ENCODE measurements at places on chromosomes 16 and 17.

GRCh38 chr17:77476931-77477805 is 336.4 kb downstream of the SEC14L1 start:
- DNase-seq, result no peak

GRCh38 chr16:1182316-1182671 is 29.4 kb downstream of the CACNA1H start:
- DNase-seq, result no peak

DNA sequence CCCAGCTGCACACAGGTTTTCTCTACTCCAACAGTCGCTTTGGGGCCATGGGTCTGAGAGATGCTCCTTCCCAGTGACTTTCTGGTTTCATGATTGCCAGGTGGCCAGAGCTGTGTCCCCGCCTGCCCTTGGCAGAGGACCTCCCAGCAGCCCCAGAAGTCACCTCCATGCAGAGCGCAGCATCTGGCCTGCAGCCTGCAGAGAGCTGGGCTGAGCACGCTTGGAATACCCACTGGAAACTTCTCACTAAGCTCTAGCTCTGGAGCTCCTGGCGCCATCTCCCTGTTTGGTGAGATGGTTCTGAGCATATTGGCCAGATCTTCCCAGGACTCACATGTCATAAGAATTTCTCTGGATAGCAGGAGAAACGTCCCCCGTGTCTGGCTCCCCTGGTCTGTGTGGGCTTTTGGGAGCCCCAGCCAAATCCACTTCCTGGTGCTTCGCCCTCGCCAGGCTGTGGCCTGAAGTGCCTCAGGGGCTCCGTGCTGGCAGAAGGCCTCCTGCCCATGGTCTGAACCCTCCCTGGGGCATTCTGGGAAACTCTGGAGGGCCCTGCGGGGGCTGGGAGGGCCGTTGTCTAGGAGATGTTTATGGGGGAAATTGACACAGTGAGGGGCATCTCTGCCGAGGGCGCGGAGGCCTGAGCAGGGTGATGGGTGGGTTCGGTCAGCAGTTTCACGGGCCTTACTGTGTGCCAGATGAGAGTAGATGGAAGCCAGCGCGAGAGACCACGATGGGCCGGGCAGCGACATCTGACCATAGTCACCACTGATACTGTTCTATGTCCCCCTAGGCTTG is 73.2 kb upstream of the CIBAR2 start:
- no peak for DNase-seq

DNA sequence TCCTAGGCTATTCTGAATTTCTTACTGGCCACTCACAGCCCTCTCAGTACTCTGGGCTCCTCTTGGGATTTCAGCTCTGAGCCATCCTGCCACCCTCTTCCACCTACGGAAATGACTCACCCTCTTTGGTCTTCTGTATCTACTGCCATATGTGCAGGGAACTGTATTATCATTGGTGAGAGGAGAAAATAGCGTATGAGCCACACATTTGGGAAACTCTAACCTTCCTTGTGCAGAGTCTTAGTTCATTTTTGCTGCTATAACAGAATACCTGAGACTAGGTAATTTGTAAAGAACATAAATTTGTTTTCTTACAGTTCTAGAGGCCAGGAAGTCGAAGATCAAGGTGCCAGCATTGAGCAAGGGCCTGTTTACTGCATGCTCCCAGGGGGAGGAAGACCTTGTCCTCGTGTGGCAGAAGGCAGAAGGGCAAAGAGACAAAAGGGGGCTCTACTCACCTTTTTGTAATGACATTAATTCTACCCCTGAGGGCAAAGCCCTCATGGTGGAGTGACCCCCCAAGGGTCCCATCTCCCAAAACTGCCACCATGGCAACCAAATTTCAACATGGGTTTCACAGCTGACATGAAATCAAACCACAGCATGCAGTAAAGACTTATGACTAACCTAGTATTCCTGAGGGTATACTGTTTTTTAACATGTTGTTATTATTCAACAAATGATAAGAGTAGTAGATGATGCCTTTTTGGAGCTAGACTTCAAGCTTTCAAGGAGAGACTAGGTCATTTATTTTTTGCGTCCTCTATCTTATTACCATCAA is 191.8 kb downstream of the PRKCA start:
- DNase-seq, result no peak

DNA sequence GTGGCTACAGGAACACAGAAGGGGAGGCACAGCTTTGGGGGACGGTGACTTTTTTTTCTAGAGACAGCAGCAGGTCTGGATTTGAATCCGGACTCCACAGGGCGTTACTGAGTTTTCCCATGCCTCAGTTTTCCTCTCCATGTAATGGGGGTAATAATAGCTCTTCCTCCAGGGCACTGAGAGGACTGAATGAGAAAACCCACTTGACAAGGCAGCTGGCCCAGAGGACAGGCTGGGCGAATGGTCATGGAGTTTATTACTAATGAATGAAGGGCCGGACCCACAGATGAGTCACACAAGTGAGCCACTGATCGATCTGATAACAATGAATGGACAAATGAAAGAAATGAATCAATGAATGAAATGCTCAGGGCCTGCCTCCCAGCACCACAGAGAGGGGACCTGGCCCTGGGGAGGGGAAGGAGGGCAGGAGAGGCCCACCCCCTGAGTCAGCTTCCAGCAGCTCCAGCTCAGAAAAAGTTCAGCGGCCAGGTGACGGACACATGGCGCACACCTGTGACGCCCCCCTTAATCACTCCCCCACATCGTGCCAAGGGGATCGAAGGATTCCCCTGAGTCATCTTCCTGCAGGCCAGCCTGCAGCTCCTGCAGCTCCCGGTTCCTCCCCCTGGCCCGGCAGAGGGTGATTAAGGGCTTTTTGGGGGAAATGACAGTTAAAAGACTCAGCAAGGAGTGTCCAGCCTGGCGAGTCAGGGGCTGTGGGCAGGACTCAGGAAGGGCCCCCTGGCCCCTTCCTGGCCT is 54.3 kb downstream of the SOCS1 start:
- no peak for DNase-seq

- DNase-seq, result no peak
Observed at GRCh38 chr16:81457326-81458133, 12.9 kb downstream of the CMIP start.
